Inflammatory macrophage treated with lipopolysaccharide for 4 hours (primary cell): ENCODE measurements at places on chromosomes 1 and 21.

- no peak for DNase-seq
Measured at GRCh38 chr1:201026234-201026633, 2.7 kb upstream of the KIF21B start.

DNA sequence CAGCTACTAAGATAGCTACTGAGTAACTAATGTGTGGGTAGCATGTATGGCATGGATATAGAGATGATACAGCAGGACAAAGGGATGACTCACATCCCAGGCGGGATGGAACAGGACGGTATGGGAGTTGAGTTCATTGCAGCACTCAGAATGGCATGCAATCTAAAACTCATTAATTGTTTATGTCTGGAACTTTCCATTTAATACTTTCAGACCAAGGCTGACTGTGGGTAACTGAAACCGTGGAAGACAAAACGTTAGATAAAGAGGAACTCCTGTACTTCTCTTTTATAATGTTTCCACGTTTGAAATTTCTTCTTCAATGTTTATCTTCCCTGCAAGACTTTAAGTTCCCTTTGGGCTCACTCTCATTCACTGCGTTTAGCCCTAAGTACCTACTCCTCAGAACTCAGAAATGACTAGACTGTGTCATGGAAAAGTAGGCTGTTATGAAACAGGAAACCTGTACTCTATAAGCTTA lies 151.9 kb downstream of the MAGI3 start:
- DNase-seq = no peak

DNA sequence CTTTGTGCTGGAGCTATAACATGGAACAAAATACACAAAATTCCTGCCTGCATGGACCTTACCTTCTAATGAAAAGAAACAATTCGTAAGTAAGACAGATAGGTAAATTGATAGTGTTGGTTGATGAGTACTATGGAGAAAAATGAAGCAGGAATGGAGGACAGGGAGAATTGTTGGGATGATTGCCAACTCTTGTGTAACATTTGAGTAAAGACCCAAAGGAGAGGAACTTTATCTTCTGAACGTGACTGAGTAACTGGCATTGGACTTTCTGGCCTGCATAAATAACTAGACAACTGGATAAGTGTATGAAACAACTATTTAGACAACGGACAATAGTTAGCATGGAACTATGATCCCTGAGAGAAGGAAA lies 6.8 kb upstream of the EFCAB14 start:
- DNase-seq = no peak

DNA sequence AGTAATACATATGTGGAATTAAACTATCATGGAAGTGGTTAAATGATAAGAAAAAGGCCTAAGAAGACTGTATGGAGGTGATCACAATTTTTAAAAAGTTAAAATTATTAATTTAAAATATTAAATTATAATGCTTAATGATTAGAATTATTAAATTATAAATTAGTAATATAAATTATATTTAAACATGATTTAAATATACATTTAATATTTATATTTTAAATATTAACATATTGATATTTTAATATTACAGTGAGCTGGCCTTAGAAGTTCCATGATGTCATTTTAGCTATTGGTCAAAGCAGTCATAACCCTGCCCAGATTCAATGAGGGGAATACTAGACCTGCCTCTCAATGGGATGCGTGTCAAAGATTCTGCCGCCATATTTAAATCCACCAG lies 281.2 kb downstream of the PRDM2 start:
- no peak for DNase-seq

DNA sequence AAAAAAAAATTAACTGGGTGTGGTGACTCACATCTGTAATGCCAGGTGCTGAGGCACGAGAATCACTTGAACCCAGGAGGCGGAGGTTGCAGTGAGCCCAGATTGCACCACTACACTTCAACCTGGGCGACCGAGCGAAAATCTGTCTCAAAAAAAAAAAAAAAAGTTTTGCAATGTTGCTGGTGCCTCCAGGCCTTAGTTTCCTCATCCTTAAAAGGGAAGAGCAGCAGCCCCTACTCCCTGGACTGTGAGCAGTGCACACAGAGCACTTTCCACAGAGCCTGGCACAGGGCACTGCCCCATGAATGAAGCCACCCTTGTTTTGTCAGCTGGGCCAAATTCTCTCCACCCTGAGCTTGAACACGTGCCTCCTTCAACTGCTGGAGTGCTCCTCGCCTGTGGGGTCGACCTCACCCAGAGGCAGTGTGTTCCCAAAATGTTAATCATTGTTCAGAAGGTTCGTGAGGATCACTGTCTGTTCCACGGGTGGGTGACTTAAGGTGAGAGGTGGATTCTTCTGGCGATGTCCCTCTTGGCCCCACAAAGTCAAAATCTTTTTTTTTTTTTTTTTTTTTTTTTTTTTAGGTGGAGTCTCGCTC lies 152.1 kb upstream of the TMEM51 start:
- DNase-seq = peak; percentile 24

GRCh38 chr21:29170944-29171343 lies 40.5 kb downstream of the MAP3K7CL start:
- peak; percentile 68 for DNase-seq

DNA sequence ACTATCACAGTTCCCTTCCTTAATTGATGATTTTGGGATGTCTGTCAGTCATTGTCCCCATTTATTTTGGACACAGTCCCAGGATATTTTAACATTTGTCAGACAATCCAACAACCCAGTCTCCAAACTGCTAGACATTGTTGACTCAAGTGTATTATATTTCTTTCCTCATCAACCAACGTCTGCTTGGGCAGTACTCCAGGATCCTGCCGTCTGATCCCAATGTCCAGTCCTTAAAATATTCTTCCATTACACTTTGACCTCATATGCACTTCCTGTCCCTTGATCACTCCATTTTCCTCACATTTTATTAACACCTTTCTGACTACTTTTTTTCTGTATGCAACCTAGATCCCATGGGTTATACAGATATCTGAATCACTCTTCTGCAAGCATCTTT lies 39.8 kb upstream of the KIAA0040 start:
- DNase-seq = no peak

GRCh38 chr1:68327414-68327813 lies 95.1 kb upstream of the WLS start:
- peak; percentile 41 for DNase-seq

- no peak for DNase-seq
Measured at GRCh38 chr1:182889997-182890396, 50.9 kb downstream of the DHX9 start.

DNA sequence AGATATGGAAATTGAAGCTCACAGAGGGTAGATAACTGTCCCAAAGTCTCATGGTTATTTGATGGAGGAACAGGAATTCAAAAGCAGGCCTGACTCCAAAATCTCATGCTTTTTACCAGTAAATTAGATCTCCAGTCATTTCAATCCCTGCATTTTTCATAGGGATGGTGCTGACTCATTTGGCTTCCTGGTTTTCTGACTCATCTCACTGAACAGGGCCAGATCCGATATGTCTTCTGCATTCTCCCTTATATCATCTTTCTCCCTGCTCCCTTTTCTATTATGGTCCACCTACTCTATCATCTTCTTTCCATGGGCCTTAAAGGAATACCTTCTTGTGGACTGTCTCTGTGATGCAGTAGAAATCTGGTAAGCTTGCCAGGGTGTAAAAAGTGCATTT lies 187.2 kb downstream of the FGGY start:
- no peak for DNase-seq

GRCh38 chr1:43990271-43991199 lies 864 bp upstream of the CCDC24 start:
- DNase-seq = no peak
